Stomach (tissue), 19 donors: ENCODE measurements at places on chromosomes 4 and X. TPM values are rescaled to one million over a fixed set of nuclear protein-coding genes. Genes with fewer than 3 reads are reported as not detected.

- peak overlapping the region; percentile 99 for H3K27ac ChIP-seq
- no peaks in the 10 kb centered on the region for H3K27me3 ChIP-seq
- peaks cover 8% of the 10 kb centered on the region for H3K36me3 ChIP-seq
- DNase-seq: no peak
- H3K4me3 ChIP-seq: peak overlapping the region; percentile 100
Observed at GRCh38 chr4:24582235-24582832, 2.0 kb downstream of the DHX15 start.

DNA sequence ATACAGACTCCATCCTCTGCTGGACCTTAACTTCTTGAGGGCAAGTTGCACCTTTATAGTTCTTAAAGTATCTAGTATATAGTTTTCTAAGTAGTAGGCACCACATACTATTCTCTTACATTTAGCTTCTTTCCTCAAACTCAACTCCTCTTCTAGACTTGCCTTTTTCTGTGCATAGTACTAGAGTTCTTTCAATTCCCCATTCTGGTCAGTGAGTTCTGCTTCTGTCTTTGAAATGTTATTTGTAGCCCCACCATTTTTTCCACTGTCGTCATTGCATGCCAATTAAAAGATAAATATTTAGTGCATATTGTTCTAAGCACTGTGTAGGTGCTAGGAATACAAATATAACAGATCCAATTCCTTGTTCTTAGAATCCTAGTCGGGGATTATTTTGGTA, 31.6 kb downstream of the CDKL5 start:
- DNase-seq: no peak
- H3K4me1 ChIP-seq: no peaks in the 10 kb centered on the region
- H3K36me3 ChIP-seq: no peaks in the 10 kb centered on the region
- H3K27ac ChIP-seq: no peak overlapping the region
- H3K27me3 ChIP-seq: no peaks in the 10 kb centered on the region

GRCh38 chrX:33207056-33207455, 4.3 kb downstream of the DMD start:
- H3K4me1 ChIP-seq: no peaks in the 10 kb centered on the region
- no peaks in the 10 kb centered on the region for H3K27me3 ChIP-seq
- no peaks in the 10 kb centered on the region for H3K36me3 ChIP-seq
- no peak overlapping the region for H3K27ac ChIP-seq
- peak overlapping the region; percentile 17 for H3K4me3 ChIP-seq
- no peak for DNase-seq

GRCh38 chr4:55343887-55344286, 2.2 kb upstream of the SRD5A3 start:
- no peaks in the 10 kb centered on the region for H3K27me3 ChIP-seq
- H3K36me3 ChIP-seq: no peaks in the 10 kb centered on the region
- no peak overlapping the region for H3K27ac ChIP-seq
- peaks cover 11% of the 10 kb centered on the region for H3K4me1 ChIP-seq

DNA sequence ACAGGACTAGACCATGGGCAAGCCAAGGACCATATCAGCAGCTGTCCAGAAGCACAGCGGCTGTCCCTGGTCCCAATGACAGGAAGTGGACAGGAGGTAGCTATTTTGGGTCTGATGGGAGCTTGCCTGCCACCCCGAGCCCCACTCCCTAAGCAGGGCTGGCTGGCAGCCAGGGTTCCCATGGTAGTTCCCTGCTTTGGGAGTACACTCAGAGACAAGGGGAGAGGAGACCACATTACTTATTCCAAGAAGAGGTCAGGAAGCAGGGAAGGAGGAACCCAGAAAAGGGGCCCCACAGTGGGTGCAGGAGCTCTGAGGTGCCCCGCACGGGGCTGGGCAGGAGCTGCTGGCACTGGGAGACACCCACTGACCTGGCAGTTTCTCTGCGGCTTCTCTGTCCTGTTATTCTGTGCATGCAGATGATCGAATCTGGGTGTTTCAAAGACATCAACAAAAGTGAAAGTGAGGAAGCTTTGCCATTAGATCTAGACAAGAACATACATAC, 36.3 kb downstream of the HTT-AS start:
- peaks cover 25% of the 10 kb centered on the region for H3K4me1 ChIP-seq
- no peak overlapping the region for H3K27ac ChIP-seq
- no peaks in the 10 kb centered on the region for H3K36me3 ChIP-seq
- peak overlapping the region; percentile 19 for H3K4me3 ChIP-seq

VCX3B gene
- polyA plus RNA-seq: 0.53 TPM

DNA sequence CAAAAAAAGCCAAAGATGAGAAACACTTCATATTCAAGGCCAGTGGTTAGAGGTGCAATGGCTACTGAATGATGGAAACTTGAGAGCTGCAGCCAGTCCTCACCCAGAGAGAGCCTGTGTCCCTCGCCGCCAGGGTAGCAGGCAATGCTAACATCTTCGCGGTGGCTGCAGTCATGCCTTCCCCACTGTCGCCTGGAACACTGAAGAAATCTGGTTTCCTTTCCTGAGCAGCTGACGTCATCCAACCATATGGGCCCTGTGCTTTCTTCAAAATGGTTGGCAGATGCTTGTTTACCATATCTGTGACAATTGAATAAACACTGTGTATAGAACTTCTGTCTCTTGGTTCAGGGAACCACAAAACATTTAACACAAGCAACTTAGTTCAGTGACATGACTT, 39.7 kb downstream of the PRSS12 start:
- H3K36me3 ChIP-seq: no peaks in the 10 kb centered on the region
- DNase-seq: peak; percentile 7
- no peak overlapping the region for H3K27ac ChIP-seq
- H3K4me1 ChIP-seq: no peaks in the 10 kb centered on the region
- H3K27me3 ChIP-seq: no peaks in the 10 kb centered on the region

DNA sequence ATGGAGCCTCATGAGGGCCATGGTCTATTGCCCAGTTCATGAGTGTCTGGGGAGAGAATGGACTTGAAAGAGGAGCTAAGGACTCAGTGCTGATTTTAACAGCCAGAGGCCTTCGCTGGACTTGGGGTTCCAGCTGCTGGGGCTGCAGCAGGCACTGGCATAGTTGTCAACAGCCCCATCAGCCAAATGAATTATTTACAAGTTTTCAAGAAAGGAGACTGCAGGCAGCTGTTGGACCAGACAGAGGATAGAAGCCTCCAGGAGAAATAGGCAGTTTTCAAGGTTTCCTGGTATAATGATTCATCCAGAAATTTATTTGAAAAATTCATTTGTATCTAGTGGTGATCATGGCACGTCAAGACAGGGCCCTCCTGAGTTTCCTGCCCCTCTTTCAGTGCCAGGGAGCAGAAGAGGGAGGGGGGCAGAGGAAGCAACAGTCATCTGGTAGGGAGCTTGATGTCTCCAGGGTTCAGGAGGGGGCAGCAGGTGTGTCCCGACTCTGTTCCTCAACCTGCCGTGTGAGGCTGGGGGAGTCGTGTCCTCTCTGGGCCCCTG, 63.1 kb upstream of the GPR78 start:
- H3K27me3 ChIP-seq: no peaks in the 10 kb centered on the region
- no peak for DNase-seq
- H3K4me3 ChIP-seq: no peak overlapping the region
- no peaks in the 10 kb centered on the region for H3K4me1 ChIP-seq
- no peak overlapping the region for H3K27ac ChIP-seq

GAGE2A gene
- not detected for polyA plus RNA-seq

DNA sequence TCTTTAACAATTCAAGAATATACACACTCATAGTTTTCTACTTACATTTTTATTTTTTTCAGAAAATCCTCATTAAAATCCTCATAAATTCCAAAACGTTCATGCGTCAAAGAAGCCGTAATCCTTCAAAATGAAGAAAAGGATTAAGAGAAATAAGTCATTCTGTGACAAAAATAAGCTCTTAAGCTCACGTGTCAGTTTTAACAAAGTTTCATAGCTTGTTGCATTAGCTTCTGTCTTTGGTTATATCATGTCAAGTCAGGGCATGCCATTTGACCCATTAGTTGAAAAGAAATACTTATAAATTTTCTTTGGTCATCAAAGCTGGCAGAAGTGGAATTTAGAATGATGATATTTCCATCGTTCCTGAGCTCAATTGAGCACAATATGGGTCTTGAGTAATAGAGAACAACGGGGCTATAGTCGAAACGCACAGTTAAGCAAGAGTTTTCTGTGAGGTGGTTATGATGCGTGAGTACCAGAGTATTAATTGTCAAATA, 185.2 kb upstream of the CTSO start:
- no peaks in the 10 kb centered on the region for H3K27me3 ChIP-seq
- H3K4me3 ChIP-seq: no peak overlapping the region

MAPK10 gene
- polyA plus RNA-seq: 5.1 TPM

GRCh38 chrX:71282514-71283402, 677 bp upstream of the NONO start:
- H3K4me3 ChIP-seq: peak overlapping the region; percentile 55
- no peaks in the 10 kb centered on the region for H3K36me3 ChIP-seq
- no peak for DNase-seq
- H3K4me1 ChIP-seq: no peaks in the 10 kb centered on the region

- no peaks in the 10 kb centered on the region for H3K4me1 ChIP-seq
- DNase-seq: no peak
- H3K36me3 ChIP-seq: no peaks in the 10 kb centered on the region
- no peaks in the 10 kb centered on the region for H3K27me3 ChIP-seq
- H3K4me3 ChIP-seq: no peak overlapping the region
Observed at GRCh38 chrX:42432552-42432951, 345.4 kb downstream of the PPP1R2C start.

DNA sequence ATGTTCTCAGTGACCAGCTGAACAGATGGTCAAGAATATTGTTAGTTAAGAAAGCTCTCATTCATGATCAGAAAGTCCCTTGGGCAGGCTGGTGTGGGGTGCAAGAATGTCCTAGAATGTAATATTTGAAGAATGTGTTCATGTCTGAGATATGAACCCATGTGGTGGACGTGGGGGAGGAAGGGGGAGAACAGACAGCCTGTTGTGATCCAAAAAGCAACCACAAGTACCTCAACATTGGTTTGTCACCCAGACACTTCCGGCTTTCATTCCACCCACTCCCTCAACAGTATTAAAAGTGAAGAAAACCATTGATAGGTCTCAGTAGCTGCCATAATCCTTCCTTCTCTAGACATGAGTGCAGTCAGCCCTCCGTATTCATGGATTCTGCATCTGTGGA, 82.2 kb downstream of the MAML3 start:
- no peaks in the 10 kb centered on the region for H3K4me1 ChIP-seq
- no peak for DNase-seq
- H3K27me3 ChIP-seq: no peaks in the 10 kb centered on the region
- H3K36me3 ChIP-seq: no peaks in the 10 kb centered on the region
- H3K27ac ChIP-seq: no peak overlapping the region
- H3K4me3 ChIP-seq: no peak overlapping the region

GRCh38 chr4:58767598-58767997, 1657.4 kb upstream of the IGFBP7 start:
- no peak overlapping the region for H3K4me3 ChIP-seq
- H3K27ac ChIP-seq: no peak overlapping the region
- no peaks in the 10 kb centered on the region for H3K36me3 ChIP-seq
- no peak for DNase-seq
- H3K4me1 ChIP-seq: no peaks in the 10 kb centered on the region
- no peaks in the 10 kb centered on the region for H3K27me3 ChIP-seq

GUCY1A1 gene
- polyA plus RNA-seq: 4.6 TPM

RAB39B gene
- 0.31 TPM for polyA plus RNA-seq

- no peaks in the 10 kb centered on the region for H3K27me3 ChIP-seq
- H3K27ac ChIP-seq: peak within 1 kb of the TSS; percentile 67
- DNase-seq: peak; percentile 64
- peaks cover 11% of the 10 kb centered on the region for H3K4me1 ChIP-seq
Observed at GRCh38 chr4:15702941-15703403, at the start of gene BST1. Gene BST1 (plus strand): TSS chr4:15703065. CDS start chr4:15703145, 80 bp downstream.

- H3K36me3 ChIP-seq: peaks cover 36% of the 10 kb centered on the region
- H3K4me3 ChIP-seq: no peak overlapping the region
- DNase-seq: no peak
- H3K4me1 ChIP-seq: no peaks in the 10 kb centered on the region
- H3K27me3 ChIP-seq: no peaks in the 10 kb centered on the region
- H3K27ac ChIP-seq: no peak overlapping the region
Observed at GRCh38 chr4:2226261-2226660, 15.7 kb downstream of the HAUS3 start.

TCEAL5 gene
- polyA plus RNA-seq: 0.61 TPM

DNA sequence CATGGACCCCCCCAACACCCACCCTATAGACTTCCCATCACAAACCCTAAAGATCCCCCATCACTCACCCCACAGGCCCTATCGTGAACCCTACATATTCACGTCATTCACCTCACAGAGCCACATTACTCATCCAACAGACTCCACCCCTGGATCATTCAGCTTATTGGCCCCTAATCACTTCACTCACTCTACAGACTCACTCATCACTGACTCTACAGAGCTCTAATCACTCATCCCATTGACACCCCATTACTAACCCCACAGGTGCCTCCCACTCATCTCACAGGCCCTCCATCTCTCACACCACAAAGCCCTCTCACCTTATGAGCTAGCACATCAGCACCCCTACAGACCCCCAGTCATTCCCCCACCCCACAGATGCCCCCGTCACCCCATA, 6.3 kb upstream of the TBC1D25 start:
- no peaks in the 10 kb centered on the region for H3K36me3 ChIP-seq
- DNase-seq: no peak

DNA sequence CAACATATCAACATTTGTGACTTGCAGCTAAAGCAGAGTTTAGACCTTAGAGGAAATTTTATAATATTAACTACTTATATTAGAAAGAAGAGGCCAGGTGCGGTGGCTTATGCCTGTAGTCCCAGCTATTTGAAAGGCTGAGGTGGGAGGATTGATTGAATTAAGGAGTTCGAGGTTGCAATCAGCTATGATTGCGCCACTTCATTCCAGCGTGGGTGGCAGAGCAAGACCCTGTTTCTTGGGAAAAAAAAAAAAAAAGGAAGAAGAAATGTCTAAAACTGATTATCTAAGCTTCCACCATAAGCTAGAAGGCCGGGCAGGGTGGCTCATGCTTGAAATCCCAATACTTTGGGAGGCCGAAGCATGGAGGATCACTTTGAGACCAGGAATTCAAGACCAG, 42.0 kb upstream of the USP9X start:
- H3K4me1 ChIP-seq: no peaks in the 10 kb centered on the region
- DNase-seq: no peak
- H3K27me3 ChIP-seq: no peaks in the 10 kb centered on the region

FAM13A gene
- 12.3 TPM for polyA plus RNA-seq

GRCh38 chr4:14269824-14270223, 642.3 kb upstream of the BOD1L1 start:
- DNase-seq: peak; percentile 20
- no peak overlapping the region for H3K27ac ChIP-seq
- H3K4me3 ChIP-seq: no peak overlapping the region
- H3K36me3 ChIP-seq: no peaks in the 10 kb centered on the region
- no peaks in the 10 kb centered on the region for H3K4me1 ChIP-seq

DNA sequence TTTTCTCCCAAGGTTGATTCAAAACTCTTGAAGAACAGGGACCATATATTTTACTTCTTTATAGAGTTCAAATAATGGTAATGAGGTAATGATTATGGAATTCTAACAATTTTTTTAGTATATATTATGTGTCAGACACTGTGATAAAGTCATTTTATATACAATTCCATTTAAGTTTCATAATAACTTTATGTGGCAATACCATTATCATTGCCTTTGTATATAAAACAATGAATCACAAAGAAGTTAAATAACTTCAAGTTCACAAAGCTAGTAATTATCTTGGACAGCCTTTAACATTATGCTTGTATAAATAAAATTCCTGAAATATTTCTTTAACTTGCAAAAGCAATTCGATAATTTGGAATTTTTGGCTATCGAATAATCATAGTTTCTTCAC, 20.6 kb downstream of the MAGEC1 start:
- H3K4me1 ChIP-seq: no peaks in the 10 kb centered on the region
- H3K27me3 ChIP-seq: no peaks in the 10 kb centered on the region
- H3K27ac ChIP-seq: no peak overlapping the region
- H3K36me3 ChIP-seq: no peaks in the 10 kb centered on the region

GRCh38 chr4:92299152-92299551, 4.6 kb upstream of the GRID2 start:
- no peak overlapping the region for H3K4me3 ChIP-seq
- no peaks in the 10 kb centered on the region for H3K36me3 ChIP-seq
- H3K27me3 ChIP-seq: peaks cover 25% of the 10 kb centered on the region
- H3K27ac ChIP-seq: no peak overlapping the region
